CD4-positive, alpha-beta T cell (primary cell): ENCODE measurements at places on chromosomes 11 and 22.

DNA sequence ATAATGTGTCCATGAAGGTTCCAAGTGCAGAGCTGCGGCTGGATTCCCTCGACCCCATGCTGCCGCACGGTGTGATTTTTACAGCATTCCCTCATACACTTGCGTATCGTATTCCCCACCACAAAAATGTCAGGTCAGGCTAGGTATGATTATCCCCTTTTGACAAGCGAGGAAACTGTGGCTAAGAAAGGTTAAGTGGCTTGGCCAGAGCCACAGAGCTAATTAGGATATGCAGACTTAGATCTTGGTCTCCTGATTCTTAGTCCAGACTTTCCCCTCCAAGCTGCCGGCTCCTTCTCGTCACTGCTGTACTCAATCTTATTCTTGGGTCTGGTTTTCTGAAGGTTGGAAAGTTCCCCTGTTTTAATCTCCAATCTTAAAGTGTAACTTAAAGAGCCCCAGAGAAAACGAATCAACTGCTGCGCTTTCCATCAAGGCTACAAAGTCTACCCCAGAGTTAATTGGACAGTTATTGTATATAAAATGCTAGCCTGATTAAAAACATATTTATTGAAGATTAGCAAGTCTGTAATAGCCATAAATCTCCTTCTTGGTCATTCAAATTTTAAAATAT is 176.6 kb downstream of the ADAMTS15 start:
- no peak for DNase-seq

GRCh38 chr11:133978794-133979193 is 22.0 kb upstream of the IGSF9B start:
- DNase-seq = no peak

DNA sequence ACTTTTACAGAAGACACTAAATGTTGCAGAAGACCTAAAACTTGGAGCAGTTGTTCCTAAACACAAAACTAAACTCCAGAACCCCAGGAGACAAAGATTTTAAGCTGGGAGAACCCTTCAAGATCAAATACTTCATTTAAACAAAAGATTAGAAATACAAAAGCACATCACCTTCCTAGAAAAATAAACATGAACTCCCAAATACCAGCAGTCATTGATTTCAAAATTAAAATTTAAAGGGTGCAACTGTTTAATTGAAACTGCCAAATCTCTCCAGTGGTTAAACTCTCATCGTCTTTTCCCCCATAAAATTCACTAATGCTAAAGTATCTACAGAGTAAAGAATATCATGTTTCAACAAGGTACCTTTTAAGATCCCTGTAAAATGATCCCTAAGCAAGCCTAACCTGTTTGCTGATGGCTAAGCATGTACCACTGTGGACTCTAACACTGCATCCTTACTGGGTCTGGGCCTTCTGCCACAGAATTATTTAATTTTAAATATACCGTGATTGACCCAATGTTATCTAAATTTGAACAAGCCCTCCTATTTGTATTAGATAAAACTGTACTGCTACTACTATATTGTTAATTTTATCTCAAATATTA is 53.7 kb upstream of the CCDC34 start:
- no peak for DNase-seq

GRCh38 chr11:134398644-134399292 is 13.3 kb downstream of the B3GAT1 start:
- no peak for DNase-seq

DNA sequence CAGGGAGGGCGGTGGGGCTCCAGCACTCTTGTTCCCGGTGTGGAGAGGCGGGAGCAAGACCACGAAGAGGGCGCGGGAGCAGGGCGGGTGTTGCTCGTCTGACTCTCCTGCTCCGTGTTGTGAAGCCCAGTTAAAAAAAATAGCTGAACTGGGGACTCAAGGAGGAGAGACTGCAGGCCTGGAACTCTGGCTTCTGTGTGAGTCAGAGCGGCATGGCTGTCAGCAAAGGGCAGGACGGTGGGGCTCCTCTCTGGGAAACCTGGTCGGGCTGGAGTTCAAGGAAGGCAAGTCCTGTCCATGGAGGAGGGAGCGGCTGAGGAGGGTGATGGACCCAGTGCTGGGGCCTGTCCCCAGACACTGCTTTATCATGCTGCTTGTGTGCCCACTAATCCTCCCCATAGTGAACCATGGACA is 152.3 kb downstream of the FEZ1 start:
- no peak for DNase-seq

GRCh38 chr11:120561286-120561685 is 49.7 kb downstream of the GRIK4 start:
- no peak for DNase-seq

DNA sequence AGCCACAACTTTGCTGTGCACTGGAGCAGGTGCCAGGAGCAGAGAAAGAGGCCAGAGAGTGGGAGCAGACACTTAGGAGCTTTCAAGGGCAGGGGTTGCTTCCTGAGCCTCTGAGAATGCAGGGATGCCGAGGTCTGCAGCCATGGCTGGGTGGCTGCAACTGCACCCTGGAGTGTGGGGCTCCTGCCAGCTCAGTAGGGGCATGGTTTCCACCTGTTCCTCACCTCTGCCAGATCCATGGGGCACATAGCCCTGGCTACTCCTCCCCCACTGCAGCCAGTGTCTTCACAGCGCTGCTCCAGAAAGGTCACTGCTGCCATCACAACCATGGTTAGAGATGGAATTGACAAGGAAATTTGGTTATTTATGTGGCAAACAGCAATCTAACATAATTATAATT is 404.8 kb downstream of the CNTN5 start:
- DNase-seq = no peak

DNA sequence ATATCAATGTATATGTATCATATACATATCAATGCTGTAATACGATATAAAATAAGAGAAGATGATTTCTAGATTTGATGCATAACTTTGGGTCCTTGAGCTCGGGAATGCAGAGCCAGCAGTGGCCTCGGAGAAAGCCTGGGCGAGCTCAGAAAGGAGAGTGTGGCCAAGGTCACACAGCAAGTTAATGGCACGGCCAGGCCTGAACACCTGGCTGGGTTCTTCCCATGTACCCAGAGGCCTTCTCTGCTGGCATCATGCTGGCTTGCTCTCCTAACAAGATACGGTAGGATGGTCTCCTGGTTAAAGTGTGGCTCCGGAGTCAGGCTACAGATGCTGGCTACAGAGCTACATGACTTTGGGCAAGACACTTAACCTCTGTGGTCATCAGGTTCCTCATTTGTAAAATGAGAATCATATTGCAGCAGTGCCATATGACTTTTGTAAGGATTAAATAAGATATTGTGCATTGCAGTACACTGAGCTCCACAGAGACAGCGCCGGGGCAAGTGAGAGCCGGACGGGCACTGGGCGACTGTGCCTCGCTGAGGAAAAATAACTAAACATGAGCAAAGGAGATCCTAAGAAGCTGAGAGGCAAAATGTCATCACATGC is 29.9 kb downstream of the TPST2 start:
- DNase-seq = no peak

- no peak for DNase-seq
These were observed 4.5 kb downstream of the SCO2 start for GRCh38 chr22:50520826-50521453.

- no peak for DNase-seq
These were observed 15.7 kb upstream of the KCNJ11 start for GRCh38 chr11:17403980-17404759.

DNA sequence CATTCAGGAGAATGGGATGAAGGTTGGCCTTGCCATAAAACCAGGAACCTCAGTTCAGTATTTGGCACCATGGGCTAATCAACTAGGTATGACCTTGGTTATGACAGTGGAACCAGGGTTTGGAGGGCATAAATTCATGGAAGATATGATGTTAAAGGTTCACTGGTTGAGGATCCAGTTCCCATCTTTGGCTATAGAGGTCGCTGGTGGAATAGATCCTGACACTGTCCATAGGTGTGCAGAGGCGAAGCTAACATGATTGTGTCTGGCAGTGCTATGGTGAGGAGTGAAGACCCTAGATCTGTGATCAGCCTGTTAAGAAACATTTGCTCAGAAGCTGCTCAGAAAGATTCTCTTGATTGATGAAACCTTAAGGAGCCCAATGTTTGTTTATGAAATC is 5.7 kb downstream of the NF2 start:
- no peak for DNase-seq

- no peak for DNase-seq
These were observed 24.0 kb downstream of the CHID1 start for GRCh38 chr11:886568-886967.

GRCh38 chr11:2148595-2148994 is 9.4 kb upstream of the IGF2 start:
- DNase-seq = no peak

DNA sequence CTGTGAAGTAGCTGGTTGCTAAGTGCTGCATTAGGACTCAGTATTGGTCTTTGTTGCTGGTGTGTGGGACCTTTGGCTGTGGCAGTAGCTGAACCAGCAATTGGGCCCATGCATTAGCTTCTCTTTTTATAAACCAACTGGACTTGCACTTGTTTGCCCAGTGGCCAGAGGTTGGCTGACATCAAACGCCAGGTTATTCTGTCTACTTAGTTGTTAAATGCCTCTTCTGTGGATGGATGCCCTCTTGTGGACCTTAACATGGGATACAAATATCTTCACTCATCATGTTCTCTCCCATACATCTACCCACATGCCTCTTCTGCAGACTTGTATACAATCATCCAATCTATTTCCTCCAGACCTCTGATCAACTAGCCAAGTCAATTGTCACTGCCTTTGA is 26.4 kb upstream of the ARHGAP20 start:
- no peak for DNase-seq

DNA sequence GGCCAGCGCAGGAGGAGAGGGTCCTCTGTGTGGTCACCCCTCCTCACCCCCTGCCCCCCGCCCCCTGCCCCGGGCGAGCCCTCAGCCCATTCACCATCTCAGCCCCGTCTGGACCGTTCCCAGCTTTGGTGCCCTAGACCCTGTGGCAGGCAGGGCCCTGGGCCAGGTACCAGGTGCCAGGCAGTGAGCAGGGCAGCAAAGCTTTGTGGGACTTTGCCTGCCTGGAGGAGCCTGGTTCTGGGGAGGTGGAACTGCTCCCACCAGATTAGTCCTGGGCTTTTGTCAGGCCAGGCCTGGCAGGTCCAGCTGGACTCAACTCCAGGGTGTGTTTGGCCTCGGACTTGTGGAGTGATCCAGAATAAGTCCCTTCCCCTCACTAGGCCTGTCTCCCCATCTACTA is 13.7 kb upstream of the MYRF start:
- no peak for DNase-seq

- no peak for DNase-seq
These were observed 28.6 kb upstream of the PPARA start for GRCh38 chr22:46121523-46122287.
